ENCODE measurements at places on chromosomes 4 and X. TPM values are rescaled to one million over a fixed set of nuclear protein-coding genes. Genes with fewer than 3 reads are reported as not detected.

PCDH18 gene
- 3.1 TPM for total RNA-seq

STPG2 gene
- total RNA-seq: not detected

AASDH gene
- total RNA-seq: 6.5 TPM

GRSF1 gene
- 86.0 TPM for total RNA-seq

DNA sequence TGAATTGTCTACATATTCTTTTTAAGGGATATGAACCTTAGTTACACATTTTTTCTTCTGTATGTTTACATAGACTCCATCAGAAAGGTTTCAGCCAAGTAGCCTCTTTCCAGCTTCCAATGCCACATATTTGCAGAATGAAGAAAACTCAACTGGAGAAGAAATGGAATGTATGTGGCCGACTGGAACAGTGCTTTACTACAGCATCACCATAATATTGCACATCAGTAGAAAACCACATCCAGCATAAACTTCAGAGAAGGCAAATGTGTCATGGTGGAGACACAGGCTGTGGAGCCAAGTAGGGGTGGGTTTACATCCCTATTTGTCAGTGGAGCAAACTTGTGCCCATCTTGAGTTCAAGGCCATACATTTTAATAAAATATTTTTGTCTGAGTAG is 204.8 kb upstream of the LDB2 start:
- DNase-seq: no peak

DNA sequence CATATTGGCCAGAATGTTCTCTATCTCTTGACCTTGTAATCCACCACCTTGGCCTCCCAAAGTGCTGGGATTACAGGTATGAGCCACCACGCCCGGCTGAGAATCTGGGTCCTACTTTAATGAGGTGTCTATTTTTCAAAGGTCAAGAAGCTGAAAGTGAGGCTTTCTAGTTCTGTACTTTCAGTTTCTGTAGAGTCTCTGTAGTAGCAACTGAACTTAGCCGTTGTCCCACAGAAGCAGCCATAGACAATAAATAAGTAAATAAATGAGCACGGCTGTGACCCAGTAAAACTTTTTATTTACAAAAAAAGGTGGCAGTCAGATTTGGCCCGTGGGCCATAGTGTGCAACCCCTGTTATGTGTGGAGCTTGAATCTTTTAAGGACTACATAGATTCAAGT is 92.0 kb downstream of the FNIP2 start:
- no peak for DNase-seq

DNA sequence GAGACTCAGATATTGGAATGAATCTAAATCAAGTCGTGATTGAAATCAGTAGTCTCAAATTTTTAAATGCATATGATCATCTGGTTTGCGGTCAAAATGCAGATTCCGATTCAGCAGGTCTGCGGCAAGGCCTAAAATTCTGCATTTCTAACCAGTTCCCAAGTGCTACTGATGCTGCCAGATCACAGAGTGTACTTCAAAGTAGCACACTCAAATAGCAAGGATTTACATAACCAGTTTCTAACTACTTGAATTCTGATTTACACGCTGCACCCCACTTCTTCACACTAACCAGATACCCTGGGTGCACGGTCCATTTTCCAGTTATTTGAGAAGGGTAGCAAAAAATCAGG is 752 bp downstream of the MBTPS2 start:
- DNase-seq: no peak

DNA sequence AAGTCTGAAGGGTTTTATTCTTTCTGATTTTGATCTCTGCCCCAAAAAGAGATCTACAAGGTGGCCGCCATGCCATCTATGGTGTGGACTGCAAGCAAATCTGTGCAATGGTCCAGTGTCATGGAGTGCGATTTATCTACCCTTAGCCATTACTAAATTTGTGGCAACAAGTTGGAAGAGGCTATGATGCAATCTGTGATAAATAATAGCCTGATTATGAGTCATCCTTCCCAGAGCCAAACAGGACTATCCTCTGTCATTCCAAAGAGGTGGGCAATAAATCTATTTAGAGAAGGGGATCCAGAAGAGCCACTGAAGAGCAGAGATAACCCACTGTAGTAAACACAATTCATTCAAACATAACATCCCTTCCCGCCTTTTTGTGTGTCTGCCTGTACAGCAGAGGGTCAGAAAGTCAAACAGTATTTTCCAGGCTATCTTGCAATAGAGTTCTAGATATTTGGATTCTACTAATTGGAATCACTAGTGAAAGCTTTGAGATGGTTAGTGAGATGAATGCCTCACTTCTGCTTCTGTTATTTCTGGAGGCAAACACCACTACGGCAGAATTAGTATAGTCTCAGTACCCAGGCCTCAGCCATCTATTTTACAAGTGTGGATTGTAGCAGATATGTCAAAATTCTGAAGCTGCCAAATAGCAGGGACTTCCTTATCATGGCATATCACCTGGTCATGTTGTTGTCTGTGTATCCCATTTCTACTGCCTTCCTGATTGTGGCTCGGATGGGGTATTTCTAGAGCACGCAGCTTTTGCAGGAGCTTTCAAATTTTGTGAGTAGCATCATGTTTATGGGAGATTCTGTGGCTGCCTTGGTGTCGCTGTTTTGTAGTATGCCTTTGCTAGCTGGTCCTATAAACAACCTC is 192.0 kb downstream of the SMIM20 start:
- no peak for DNase-seq

DNA sequence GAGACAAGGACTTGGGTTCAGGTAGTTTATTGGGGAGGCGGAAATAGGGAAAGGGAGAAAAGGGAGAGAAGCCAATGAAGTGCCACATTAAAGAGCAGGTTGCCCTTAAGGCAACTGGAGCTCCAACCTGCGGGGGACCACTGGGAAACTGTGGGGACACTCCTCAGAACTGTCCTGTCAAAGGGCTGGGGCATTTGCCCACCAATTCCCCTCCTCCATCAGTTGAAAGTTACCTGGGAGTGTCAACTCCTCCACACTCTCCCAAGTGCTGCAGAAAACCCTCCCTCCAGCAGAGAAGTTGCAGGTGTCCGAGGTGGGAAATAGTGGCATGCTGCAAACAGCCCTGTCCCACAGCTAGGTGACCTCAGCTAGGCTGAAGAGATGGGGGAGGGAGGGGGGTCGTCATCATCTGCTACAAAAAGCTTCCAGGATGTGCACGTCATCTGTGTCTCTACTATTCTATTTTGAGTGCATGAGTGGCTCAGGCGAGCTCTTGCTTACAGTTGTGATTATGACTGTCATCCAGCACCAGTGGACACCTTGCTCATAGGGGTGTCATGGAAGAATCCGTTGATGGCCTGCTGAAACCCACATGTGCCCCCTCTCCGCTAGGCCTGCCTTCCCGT is 41.5 kb upstream of the XPNPEP2 start:
- DNase-seq: no peak

- no peak for DNase-seq
Observed at GRCh38 chr4:86092684-86093083, 267.2 kb downstream of the MAPK10 start.

- DNase-seq: no peak
Observed at GRCh38 chr4:102430461-102430910, 70.7 kb upstream of the NFKB1 start.

DNA sequence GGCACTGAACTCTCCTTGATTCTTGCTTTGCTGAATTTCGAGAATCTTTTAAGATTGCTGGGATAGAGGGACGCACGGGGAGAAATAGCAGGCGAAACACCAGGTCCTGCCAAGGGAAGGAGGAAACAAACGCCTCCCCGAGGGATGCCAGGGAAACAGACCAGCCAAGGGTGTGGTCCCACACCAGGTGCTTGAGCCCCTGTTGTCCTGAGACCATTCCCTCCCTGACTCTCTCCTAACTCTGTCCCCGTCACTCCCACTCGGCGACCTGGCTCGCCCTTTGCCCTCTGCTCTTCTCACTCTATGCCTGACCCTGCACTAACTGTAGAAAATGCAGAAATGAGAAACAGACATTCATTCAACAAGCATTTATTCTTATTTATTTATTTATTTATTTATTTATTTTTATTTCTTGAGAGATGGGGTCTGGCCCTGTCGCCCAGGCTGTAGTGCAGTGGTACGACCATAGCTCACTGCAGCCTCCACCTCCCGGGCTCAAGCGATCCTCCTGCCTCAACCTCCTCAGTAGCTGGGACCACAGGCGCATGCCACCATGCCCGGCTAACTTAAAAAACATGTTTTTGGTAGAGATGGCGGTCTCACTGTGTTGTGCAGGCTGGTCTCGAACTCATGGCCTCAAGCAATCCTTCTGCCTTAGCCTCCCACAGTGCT is 16.2 kb downstream of the CTAG1B start:
- DNase-seq: no peak

- DNase-seq: no peak
Observed at GRCh38 chrX:112818114-112819007, 22.3 kb downstream of the AMOT start.

DNA sequence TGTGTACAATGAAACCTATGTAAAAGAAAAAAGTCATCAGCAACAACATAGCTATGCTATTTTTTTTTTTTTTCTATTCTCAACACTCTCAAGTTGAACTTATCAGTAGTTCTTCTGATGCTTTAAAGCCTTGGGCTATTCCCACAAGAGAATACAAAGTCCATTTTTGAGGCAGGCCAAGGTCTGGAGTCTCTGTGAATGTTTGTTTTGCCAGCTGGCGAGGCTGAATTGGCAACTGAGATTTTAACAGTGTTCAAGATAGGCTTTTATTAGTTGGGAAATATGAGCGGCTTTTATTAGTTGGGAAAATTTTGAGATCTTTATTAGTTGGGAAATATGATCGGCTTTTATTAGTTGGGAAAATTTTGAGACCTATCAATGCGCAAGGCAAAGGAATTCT is 336.6 kb downstream of the SLITRK2 start:
- DNase-seq: no peak

DNA sequence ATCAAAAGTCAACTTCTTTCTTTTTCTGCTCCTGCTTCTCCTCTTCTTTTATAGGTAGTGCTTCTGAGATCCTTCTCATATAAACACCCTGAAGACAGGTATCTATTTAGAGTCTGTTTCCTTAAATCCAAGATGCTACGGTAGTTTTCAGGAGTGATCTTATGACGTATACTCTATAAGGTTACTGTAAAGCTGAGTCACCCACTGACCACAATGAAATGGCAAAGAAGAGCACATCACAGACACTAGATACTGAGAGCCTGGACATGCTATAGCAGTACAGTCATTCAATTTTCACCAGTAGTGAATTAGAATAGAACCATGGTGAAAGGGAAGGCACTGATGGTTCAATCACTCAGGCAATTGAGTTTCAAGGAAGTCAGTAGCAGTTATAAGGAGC is 412.5 kb downstream of the ADAM29 start:
- no peak for DNase-seq

- DNase-seq: no peak
Observed at GRCh38 chrX:128754130-128754529, 701.9 kb upstream of the ACTRT1 start.

- DNase-seq: peak; percentile 41
Observed at GRCh38 chr4:77662396-77662795, 56.8 kb downstream of the CXCL13 start.

DNA sequence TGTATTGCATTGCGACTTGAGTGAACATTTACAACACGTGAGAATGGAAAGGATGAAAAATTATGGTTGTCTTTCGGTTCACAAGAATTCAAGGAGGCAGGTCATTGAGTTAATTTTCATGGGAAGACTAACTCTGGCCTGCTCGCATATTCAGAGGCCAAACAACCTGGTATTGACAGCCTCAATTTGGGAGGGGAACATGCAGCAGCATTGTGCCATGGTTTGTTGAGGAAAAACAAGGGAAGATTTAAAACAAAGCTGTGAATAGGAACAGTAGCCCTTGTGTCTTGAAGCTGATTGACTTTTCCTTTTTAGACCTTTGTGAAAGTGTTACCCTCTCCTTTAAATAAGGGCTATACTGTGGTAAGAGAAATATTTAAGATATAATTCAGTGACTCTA is 31.9 kb downstream of the FAT4 start:
- DNase-seq: no peak

DNA sequence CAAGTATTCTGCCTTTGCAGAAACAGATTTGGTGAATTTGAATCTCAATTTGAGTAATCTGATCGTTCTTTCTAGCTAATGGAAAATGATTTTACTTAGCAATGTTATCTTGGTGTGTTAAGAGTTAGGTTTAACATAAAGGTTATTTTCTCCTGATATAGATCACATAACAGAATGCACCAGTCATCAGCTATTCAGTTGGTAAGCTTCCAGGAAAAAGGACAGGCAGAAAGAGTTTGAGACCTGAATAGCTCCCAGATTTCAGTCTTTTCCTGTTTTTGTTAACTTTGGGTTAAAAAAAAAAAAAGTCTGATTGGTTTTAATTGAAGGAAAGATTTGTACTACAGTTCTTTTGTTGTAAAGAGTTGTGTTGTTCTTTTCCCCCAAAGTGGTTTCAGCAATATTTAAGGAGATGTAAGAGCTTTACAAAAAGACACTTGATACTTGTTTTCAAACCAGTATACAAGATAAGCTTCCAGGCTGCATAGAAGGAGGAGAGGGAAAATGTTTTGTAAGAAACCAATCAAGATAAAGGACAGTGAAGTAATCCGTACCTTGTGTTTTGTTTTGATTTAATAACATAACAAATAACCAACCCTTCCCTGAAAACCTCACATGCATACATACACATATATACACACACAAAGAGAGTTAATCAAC is 15.3 kb downstream of the PLP1 start:
- no peak for DNase-seq
